ENCODE measurements at places on chromosomes 3 and 15. TPM values are rescaled to one million over a fixed set of nuclear protein-coding genes. Genes with fewer than 3 reads are reported as not detected.

The LMAN1L gene
- not detected for total RNA-seq

DNA sequence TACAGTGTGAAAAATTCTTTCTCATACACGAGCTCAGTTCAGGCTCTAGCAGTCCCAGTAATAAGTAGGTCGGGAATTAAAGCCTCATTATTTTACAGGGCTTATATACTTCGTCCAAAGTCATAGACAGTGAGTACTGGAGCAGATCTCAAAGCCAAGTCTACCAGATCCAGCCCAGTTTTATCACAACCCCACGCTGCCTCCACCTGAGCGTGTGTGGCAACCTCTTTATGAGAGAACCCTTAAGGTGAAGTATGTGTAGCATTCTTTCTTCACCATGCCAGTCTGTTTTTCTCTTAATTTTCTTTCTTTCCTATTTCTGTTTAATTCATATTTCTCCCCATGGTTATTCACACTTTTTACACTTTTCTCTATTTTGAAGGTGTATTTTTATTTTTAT lies 574.6 kb upstream of the ARPP21 start:
- no peak for DNase-seq

- no peak for DNase-seq
Measured at GRCh38 chr15:63945838-63946298, 100.4 kb downstream of the DAPK2 start.

- DNase-seq, result peak; percentile 34
Measured at GRCh38 chr3:50154840-50155490, at the start of gene SEMA3F. Gene SEMA3F, plus strand, starts transcription at chr3:50155324. Its CDS starts 4,299 bp downstream, at chr3:50159623.

The NPAP1 gene
- not detected for total RNA-seq

- no peak for DNase-seq
Measured at GRCh38 chr3:31858439-31858838, 122.6 kb downstream of the OSBPL10 start.

GRCh38 chr3:61087465-61087864 lies 163.8 kb downstream of the FHIT start:
- no peak for DNase-seq

GRCh38 chr3:162087361-162087760 lies 590.8 kb downstream of the OTOL1 start:
- DNase-seq, result no peak

The FOXB1 gene
- total RNA-seq, result 0.09 TPM

DNA sequence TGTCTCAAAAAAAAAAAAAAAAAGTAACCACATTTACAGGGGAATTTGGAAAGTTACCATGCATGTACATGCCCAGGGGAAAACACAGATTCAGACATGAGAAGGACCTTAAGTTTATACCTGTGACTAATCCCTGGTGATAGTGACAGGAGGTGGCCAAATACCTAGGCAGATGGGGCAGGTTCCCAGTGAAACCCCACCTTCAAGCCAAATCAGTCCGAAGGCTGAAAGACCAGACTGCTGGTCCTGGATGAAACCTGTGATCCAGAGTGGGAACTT lies 15.8 kb downstream of the SPCS1 start:
- no peak for DNase-seq

The IL16 gene
- total RNA-seq, result not detected

The GOLGA6A gene
- total RNA-seq, result not detected

The LEKR1 gene
- 0.35 TPM for total RNA-seq

The CCDC50 gene
- 60.3 TPM for total RNA-seq

DNA sequence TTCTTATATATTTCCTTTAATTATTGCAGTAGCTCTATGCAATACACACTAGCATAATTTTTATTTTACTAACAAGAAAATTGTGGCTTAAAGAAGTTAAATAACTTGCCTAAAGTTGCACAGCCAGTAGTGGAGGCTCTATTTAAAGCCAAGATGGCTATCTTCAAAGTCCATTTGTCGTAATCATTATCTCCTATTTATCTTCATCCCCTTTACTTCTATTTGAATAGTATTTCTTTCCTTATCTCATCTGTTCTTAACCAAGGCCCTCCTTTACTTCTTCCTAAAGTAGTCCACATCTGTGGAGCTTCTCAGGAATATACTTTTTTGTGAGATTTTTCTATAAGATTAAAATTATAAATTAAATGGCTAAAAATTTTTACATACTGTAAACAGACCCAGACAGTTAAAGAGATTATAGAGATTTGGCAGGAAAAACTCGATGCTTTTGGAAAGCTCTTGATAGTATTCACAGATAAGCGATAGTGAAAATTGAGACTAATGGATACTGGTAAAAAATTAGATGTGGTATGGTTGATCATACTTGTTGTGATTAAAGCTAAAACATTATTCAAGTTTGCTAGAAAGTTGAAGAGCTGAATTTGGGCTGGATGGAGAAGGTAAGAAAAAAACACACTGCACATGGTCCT lies 129.2 kb downstream of the ZNF609 start:
- no peak for DNase-seq

The TNNC1 gene
- total RNA-seq, result not detected

DNA sequence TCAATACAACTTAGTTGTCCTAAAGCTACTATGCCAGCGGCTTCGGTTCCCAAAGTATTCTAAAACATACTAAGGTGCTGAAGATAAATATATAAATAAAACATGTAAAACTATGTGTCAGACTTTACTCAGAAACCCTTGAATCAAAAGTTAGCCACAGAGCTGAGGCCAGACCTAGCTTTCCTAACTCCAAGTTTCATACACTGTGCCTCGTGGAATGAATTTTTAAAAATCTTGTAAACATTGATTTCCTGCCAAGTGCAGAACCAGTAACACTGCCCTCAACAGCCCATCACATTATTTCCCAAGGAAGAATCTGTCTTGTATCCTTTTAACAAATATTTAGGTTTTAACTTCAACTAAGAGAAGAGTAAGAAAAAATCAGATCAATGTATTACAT lies 36.4 kb downstream of the TAMM41 start:
- DNase-seq, result no peak

DNA sequence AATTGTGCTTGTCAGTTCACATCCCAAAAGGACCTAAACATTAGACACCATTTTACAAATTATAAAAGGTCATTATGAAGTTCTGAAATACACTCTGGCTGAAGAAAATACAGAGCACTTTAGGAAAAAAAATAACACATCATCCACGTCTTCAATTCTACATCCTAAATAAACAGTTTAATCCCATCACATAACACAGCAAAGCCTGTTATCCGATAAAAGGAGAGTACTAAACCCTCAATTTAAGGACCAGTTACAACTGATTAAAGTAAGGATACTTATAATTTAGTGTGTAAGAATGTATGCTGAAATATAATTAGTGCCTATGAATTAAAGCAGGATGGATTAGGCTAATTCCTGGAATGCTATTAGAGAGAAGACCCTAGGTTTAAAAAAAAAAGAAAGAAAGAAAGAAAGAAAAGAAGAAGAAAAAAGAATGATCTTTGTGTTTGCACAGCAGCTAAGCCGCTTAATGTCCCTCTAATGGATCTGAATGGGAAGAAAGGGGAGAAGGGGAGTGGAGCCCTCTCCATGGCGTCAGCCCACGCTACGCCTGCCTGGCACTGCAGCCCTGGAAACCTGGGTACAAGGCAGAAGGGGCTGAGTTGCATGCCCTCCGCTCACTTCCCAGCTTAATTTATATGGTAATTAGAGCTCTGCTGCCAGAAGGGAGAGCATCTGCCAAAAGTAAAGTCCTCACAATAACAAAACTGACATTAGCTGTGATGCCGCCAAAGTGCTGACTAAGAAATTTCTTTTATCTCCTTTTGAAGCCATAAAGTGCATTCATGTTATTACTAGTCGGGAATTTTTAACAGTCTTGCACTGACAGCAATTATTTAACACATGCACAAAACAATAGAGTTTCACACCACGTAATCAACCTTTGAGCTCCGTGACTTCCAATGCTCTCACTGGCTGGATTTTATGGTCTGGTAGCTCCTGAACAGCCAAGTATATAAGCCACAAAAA lies 90.0 kb downstream of the FSIP1 start:
- DNase-seq, result no peak

The ITGA11 gene
- 0.12 TPM for total RNA-seq

- no peak for DNase-seq
Measured at GRCh38 chr3:197083486-197083885, 53.9 kb upstream of the MELTF start.
